HT1080 (cell line): ENCODE measurements at places on chromosomes 2 and 18.

DNA sequence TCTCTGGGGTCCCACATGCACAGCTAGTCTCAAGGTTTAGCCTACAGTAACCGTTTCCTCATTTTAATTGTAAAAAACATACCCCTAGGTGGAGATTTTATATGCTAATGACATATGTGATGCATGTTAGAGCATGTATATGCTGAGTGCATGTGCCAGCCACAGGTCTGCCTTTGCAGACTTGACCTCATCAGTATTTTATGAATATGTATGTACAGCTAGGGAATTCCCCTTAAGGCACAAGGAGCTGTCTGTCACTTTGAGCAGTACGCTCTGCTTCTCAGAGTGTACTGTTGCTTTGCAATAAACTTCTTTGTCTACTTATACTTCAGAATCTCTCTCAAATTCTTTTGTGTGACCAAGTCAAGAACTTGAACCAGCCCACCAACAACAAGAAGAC is 131.2 kb upstream of the ERBB4 start:
- no peak for DNase-seq

- DNase-seq = no peak
Measured at GRCh38 chr2:101467306-101467705, 7.6 kb downstream of the RFX8 start.

DNA sequence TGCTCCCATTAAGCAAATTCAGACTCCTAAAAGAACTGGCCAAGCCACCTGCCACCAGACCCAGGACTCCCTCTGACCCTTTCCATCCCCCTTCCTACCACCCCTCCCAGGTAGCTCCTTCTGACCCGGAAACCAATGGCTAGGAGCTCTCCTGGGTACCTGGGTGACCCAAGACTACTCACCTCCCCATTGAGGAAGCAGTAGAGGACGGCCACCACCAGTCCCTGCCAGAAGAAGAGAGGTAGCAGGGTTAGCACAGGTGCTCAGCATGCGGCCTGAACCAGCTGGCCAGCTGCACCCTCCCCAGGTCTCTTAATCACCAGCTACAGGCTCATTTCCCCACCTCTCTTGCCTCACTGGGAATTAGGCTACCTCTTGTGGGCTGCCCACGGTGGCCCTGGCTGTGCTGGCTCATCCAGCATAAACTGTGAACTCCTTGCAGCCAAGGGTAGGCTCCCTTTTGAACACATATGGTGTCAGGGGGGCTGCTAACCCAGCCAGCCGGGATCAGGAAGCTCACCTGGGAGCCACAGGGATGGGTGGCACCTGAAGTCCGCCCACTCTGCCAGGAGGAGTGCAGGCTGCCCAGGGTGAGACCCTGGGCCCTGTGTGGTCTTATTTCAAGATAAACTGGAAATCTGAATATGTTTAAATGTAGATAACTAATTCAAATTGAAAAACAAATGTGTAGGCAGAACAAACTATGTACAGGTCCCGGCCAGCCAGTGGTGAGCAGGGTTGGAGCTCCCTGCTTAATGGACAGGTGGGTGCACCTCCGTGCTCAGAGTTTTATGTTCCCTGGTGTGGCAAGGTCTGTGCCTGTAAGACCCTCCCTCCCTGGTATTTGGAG is 9.9 kb downstream of the TMEM37 start:
- no peak for DNase-seq

- no peak for DNase-seq
Measured at GRCh38 chr2:47301731-47302130, 101.2 kb upstream of the MSH2 start.

GRCh38 chr2:189116087-189116486 is 63.5 kb downstream of the COL5A2 start:
- DNase-seq = no peak

DNA sequence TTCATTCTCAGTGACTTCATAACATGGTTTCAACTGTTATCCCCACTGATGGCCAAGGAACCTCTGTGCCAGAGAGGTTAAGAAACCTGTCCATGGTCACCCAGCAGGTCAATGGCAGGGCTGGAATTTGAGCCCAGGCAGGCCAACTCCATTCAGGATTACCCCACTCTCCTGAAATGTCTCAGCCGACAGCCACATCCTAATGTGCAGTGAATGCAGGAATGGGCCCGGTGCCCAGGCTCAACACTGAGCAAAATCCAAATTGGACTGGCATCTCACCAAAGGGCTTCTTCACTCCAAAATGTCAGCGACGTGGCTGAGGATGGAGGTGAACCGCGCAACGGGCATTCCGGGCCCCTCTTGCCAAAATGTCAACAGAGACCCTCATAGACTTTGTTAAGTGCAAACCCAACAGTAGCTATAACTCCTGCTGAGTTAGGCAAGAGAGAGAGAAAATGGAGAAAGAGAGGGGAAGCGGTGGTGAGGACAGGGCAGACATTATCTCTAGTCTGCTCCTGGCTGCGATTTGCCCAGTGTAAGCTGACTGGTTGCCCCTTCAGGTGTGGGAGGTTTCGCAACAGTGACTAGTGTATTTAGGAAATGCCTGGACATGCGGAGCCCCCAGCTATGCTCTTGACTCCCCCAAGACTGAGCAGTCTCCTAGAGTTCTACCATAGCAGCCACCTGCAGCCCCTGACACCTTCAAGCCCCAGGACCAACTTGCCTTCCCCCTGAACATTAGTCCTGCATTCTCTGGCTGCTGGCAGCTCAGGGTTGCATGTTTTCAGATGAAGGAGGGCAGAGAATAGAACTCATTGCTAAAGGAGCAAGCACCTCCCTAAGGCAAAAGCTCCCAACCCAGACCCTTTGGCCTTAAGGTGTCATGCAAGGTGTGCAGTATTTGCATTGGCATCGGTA is 167.7 kb downstream of the ANAPC1 start:
- DNase-seq = no peak

- DNase-seq = peak; percentile 29
Measured at GRCh38 chr2:62196278-62196901, 475 bp downstream of the B3GNT2 start.

DNA sequence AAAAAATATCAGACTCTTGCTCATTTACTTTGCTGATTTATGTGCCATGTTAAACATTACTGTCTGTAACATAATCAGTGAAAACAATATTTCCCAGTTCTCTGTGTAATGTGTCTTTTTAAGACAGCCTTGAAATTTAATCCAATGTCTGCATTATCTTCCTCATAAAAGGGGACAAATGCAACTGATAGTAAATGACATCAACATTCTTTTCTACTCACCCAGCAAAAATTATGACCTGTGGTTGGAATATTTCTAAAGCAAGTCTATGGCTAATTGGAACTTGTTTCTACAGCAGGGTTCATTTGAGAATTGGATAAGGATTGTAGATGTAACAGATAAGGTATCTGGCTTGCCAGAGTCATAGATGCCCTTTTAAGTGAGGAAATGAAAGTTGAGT is 34.8 kb downstream of the C1D start:
- no peak for DNase-seq

GRCh38 chr18:77815666-77816338 is 566.2 kb downstream of the GALR1 start:
- DNase-seq = no peak

- peak; percentile 32 for DNase-seq
Measured at GRCh38 chr2:204824751-204825453, 279.6 kb downstream of the PARD3B start.

GRCh38 chr2:205930209-205930608 is 155.8 kb downstream of the INO80D start:
- peak; percentile 67 for DNase-seq

DNA sequence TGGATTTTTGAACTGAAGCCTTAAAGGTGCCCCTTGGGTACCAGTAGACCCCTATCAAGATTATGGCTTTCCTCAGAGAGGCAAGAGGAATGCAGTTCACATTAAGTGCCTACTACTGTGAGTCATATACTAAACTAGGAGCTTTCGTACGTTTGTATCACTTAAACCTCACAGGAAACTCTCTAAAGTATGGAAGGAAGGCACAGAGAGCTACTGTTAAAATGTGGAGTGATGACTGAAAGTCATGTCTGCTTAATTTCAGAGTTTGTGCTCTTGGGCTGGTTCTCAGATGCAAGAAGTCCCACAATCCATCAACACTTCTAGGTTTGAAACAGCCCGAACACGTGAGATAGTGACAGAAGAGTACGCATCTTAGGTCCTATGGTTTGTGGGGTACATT is 4.7 kb downstream of the PLCL1 start:
- no peak for DNase-seq

DNA sequence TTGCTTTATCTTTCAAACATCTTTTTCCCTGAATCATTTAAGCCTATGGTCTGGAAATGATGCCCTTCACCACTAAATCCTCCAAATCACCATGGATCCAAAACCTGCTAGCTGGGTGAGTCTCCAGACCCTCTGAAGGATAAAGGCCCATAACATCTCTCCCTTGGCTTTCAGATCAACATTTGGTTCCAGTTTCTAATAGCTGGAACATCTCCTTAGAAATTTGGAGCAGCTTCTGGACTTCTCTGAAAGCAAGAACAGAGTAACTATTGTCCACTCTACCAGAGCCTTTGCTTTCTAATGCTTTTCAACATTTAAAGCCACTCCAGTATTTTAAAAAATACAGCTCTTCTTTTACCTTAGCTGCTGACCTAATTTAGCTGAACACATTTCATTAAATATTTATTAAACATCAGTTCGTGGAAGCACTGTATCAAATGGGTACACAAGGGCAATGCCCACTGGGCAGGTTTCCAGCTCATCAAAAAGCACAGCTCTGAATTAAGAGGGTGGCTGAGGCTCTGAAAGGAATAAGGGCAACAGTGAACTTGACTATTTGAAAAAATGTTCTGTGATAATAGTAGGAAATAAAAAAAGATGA is 75.3 kb downstream of the GALNT3 start:
- DNase-seq = no peak
